ENCODE measurements at places on chromosomes 5 and 9. TPM values are rescaled to one million over a fixed set of nuclear protein-coding genes. Genes with fewer than 3 reads are reported as not detected.

DNA sequence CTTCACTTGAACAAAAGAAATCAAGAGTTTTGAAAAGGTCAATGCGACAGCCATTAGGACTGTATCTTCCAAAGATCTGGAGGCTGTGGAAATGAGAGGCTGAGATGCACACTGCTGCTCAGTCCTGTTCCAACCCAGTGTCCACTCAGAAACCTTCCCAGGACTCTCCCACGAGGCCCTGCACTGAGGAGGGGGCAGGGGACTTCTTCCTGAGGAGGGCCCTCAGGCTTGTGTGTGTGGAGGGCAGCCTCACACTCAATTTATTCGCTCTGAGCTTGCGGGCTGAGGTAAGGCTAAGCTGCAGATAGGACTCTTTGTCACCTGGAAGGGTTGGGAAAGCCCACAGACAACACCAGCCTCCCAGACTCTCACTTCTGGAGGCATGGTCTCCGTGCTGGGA lies 69.6 kb upstream of the ROR2 start:
- peaks cover 2% of the 10 kb centered on the region for H3K27me3 ChIP-seq
- H3K27ac ChIP-seq: no peak overlapping the region
- peaks cover 2% of the 10 kb centered on the region for H3K36me3 ChIP-seq
- no peak for DNase-seq

GRCh38 chr5:81522571-81522970 lies 128.6 kb upstream of the ACOT12 start:
- no peaks in the 10 kb centered on the region for H3K27me3 ChIP-seq
- DNase-seq: no peak
- peaks cover 8% of the 10 kb centered on the region for H3K4me1 ChIP-seq
- H3K36me3 ChIP-seq: no peaks in the 10 kb centered on the region
- no peak overlapping the region for H3K27ac ChIP-seq

DNA sequence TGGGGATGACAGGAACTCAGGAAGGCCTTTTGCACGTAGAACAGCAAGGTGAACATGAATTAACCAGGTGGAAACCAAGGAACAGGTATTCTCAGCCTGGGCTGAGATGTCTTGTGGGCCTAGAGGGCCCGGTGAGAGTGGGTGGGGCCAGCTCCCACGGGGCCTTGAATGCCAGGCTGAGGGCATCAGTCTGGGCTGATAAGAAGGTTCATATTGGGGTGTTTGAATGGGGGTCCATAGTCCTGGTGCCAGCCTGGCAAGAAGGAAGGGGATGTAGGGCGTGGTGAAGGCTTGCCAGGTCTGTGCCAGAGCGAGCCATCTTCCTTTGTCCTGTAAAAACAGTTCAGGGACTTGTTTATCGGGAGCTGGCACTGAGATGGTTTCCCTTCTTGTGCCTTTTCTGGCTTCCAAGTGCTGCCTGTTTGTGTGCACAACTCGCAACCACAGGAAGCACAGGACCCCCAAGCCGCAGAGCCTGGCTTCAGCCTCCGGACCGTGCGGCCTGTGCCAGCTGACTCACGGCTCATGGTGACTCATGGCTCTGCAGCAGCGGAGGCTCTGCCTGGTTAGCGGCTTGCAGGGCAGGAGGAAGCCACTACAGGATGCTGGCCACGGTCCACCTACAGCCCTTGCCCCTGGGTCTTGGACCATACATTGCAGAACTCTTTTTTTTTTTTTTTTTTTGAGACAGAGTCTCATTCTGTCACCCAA lies 2.4 kb downstream of the CARD19 start:
- peaks cover 5% of the 10 kb centered on the region for H3K36me3 ChIP-seq
- H3K4me1 ChIP-seq: peaks cover 70% of the 10 kb centered on the region
- peak overlapping the region; percentile 96 for H3K27ac ChIP-seq
- peak overlapping the region; percentile 91 for H3K4me3 ChIP-seq

DNA sequence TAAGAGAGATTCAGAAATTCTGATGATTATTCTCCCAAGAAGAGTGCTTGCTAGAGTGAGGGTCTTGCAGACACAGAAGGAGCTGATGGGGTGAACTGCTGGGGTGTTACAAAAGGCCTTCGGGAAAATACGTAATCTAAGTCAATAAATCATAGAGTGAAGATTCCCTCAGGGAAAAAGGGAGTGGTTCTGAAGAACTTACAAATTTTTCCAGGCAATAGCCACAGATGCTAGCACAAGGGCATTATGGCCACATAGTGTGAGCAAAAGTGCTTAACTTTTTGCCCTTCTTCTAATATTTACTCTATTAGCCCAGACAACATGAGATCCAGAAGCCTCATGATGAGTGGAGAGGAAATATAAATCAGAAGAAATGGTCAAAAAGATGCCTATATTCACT lies 137.3 kb downstream of the TMC1 start:
- peaks cover 11% of the 10 kb centered on the region for H3K27me3 ChIP-seq
- H3K4me1 ChIP-seq: no peaks in the 10 kb centered on the region
- no peak overlapping the region for H3K27ac ChIP-seq
- H3K4me3 ChIP-seq: no peak overlapping the region

GRCh38 chr5:15938961-15939360 lies 240.6 kb downstream of the MARCHF11 start:
- no peaks in the 10 kb centered on the region for H3K36me3 ChIP-seq
- H3K4me1 ChIP-seq: no peaks in the 10 kb centered on the region
- no peak overlapping the region for H3K4me3 ChIP-seq
- H3K27ac ChIP-seq: no peak overlapping the region

GRCh38 chr5:138605254-138605972 lies 30.2 kb upstream of the HSPA9 start:
- DNase-seq: no peak
- peaks cover 31% of the 10 kb centered on the region for H3K27me3 ChIP-seq
- no peaks in the 10 kb centered on the region for H3K36me3 ChIP-seq
- no peak overlapping the region for H3K4me3 ChIP-seq

GRCh38 chr9:137021979-137022661 lies 5.9 kb downstream of the ABCA2 start:
- H3K4me3 ChIP-seq: no peak overlapping the region
- peaks cover 25% of the 10 kb centered on the region for H3K4me1 ChIP-seq
- peak overlapping the region; percentile 32 for H3K27ac ChIP-seq
- H3K36me3 ChIP-seq: no peaks in the 10 kb centered on the region
- no peaks in the 10 kb centered on the region for H3K27me3 ChIP-seq
- peak; percentile 44 for DNase-seq

- peaks cover 13% of the 10 kb centered on the region for H3K36me3 ChIP-seq
- H3K4me1 ChIP-seq: peaks cover 63% of the 10 kb centered on the region
- H3K4me3 ChIP-seq: peak overlapping the region; percentile 76
- DNase-seq: no peak
- H3K27me3 ChIP-seq: peaks cover 92% of the 10 kb centered on the region
- H3K27ac ChIP-seq: no peak overlapping the region
These were observed 300.6 kb downstream of the PARP8 start for GRCh38 chr5:50967009-50967562.

GRCh38 chr5:53944981-53945380 lies 365.4 kb downstream of the ARL15 start:
- H3K4me1 ChIP-seq: peaks cover 6% of the 10 kb centered on the region
- no peak for DNase-seq
- H3K27ac ChIP-seq: no peak overlapping the region
- H3K4me3 ChIP-seq: no peak overlapping the region
- H3K36me3 ChIP-seq: peaks cover 26% of the 10 kb centered on the region
- no peaks in the 10 kb centered on the region for H3K27me3 ChIP-seq

DNA sequence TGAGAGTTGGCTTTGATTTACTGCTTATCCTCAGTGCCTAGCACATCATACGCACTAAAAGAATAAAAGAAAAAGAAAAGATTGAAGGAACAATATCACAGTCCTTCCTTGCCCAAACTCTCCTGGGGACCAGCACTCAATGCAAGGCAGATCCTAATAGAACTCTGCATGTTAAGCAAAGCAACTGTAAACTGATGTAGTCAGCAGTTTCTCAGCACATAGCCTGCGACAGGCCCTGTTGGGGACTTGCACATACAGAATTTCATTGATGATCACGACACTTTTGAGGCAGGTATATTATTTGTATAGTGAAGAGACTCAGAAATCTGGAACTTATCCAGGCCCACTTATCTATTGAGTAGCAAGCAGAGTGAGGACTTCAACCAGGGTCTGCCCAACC lies 15.4 kb downstream of the NIPAL4 start:
- peaks cover 2% of the 10 kb centered on the region for H3K4me1 ChIP-seq
- peaks cover 2% of the 10 kb centered on the region for H3K27me3 ChIP-seq
- H3K36me3 ChIP-seq: no peaks in the 10 kb centered on the region
- H3K27ac ChIP-seq: no peak overlapping the region

DNA sequence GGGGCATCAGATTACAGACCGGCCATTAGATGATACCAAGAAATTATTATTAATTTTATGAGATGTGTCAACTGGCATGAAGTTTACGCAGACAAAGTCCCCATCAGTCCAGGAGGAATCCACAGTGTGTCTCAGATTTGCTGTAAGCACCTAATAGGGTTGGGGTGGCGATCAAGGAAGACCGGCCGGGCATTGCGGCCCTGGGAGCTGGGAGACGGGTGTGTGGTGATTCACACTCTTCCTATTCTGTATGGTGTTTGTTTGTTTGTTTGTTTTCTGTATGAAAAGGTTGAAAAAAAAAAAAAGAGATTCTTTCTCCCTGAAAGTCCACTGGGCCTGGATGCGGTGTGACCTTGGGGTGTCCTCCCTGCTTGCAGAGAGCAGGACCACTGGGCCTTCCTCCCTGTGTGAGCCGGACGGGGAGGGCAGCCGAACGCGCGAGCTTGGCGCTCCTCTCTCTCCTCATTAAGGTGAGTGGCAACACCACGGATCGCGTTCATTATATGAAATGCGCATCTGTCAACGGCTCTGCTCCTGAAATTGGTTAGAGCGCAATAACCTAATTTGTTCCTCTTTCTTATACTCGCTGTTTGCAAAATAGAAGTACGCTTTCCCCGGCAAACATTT lies 15.1 kb downstream of the RASGEF1C start:
- H3K4me1 ChIP-seq: no peaks in the 10 kb centered on the region
- DNase-seq: no peak
- no peaks in the 10 kb centered on the region for H3K36me3 ChIP-seq
- peaks cover 9% of the 10 kb centered on the region for H3K27me3 ChIP-seq
- no peak overlapping the region for H3K27ac ChIP-seq

DNA sequence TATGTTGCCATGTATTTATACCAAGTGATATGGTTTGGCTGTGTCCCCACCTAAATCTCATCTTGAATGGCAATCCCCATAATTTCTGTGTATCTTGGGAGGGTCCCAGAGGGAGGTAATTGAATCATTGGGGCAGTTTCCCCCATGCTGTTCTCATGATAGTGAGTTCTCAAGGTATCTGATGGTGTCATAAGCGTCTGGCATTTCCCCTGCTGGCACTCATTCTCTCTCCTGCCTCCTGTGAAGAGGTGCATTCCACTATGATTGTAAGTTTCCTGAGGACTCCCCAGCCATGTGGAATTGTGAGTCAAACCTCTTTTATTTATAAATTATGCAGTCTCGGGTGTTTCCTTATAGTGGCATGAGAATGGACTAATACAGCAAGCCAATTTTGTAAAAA lies 140.8 kb upstream of the ADAMTSL1 start:
- H3K4me3 ChIP-seq: no peak overlapping the region
- no peak for DNase-seq
- H3K36me3 ChIP-seq: no peaks in the 10 kb centered on the region
- H3K27me3 ChIP-seq: no peaks in the 10 kb centered on the region
- H3K4me1 ChIP-seq: no peaks in the 10 kb centered on the region

- peaks cover 18% of the 10 kb centered on the region for H3K36me3 ChIP-seq
- H3K27ac ChIP-seq: peak overlapping the region; percentile 99
- no peaks in the 10 kb centered on the region for H3K27me3 ChIP-seq
- no peak overlapping the region for H3K4me3 ChIP-seq
- peaks cover 63% of the 10 kb centered on the region for H3K4me1 ChIP-seq
- no peak for DNase-seq
These were observed 2.7 kb upstream of the IRF1 start for GRCh38 chr5:132493241-132493640.

- H3K27me3 ChIP-seq: peaks cover 89% of the 10 kb centered on the region
- H3K36me3 ChIP-seq: no peaks in the 10 kb centered on the region
- DNase-seq: no peak
- H3K4me1 ChIP-seq: peaks cover 25% of the 10 kb centered on the region
- H3K27ac ChIP-seq: no peak within 1 kb of the TSS
These were observed at the start of gene PCSK1 for GRCh38 chr5:96433066-96433447. Gene PCSK1 (minus strand): TSS chr5:96433248. CDS start chr5:96433042, 206 bp downstream.

- no peak overlapping the region for H3K27ac ChIP-seq
- DNase-seq: no peak
- peaks cover 6% of the 10 kb centered on the region for H3K27me3 ChIP-seq
- no peaks in the 10 kb centered on the region for H3K36me3 ChIP-seq
These were observed 416.4 kb upstream of the IRX1 start for GRCh38 chr5:3179220-3179619.

DNA sequence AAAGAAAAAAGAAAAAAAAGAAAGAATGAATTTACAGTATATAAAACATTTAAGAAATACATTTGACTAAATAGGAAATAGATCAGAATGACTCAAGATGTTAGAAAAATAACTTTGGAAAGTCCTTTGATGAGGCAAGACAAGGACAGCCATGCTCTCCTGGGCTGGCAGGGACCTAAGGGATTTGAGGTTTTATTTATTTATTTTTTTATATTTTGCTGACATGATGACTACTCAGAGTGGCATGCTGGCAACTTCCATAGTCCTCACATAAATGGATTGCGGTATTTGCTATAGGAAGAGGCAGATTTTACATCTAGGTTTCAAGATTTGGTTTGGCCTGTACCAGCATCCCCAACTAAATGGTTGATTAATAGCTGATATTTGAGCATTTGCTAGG lies 17.7 kb downstream of the SLC28A3 start:
- no peaks in the 10 kb centered on the region for H3K27me3 ChIP-seq
- no peaks in the 10 kb centered on the region for H3K36me3 ChIP-seq
- DNase-seq: no peak
- no peak overlapping the region for H3K4me3 ChIP-seq

DNA sequence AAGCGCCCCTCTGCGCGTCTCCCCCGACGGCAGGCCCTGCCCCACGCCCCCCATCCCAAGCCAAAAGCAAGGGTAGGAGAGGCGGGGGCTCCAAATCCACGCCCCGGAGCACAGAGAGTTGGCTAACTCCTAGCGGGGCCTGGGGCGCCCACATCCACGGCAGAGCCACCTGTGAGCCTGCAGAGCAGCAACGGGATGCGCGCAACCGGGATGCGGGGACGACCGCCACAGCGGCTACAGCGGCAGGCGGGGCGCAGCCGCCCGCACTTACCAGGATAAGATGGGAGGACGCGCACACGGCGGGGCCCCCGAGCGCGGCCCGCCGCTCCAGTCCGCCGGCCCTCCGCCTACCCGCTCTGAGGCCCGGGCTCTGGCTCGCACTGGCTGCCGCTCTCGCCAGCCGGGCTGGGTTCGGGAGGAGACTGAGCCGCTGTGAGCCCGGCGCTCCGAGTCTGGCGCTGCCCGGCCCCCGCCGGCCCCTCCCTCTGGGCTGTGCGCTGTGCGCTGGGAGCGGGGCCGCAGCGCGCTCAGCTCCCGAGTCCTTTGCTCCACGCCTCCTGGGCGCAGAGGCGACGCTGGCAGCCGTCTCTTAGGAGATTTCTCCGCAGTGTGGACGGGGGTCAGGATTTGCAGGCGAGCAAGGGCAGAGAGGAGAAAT lies at the start of gene SLC24A2:
SLC24A2 (minus strand) TSS at position 424 of the 658 bp plus-strand sequence.
- no peaks in the 10 kb centered on the region for H3K4me1 ChIP-seq
- DNase-seq: no peak
- no peak within 1 kb of the TSS for H3K27ac ChIP-seq
- peaks cover 44% of the 10 kb centered on the region for H3K27me3 ChIP-seq
- H3K36me3 ChIP-seq: no peaks in the 10 kb centered on the region

- H3K36me3 ChIP-seq: peaks cover 6% of the 10 kb centered on the region
- H3K4me3 ChIP-seq: peak overlapping the region; percentile 65
- peaks cover 7% of the 10 kb centered on the region for H3K4me1 ChIP-seq
- peak overlapping the region; percentile 71 for H3K27ac ChIP-seq
These were observed 58.5 kb downstream of the MLANA start for GRCh38 chr9:5949103-5949699.

- no peaks in the 10 kb centered on the region for H3K27me3 ChIP-seq
- peaks cover 7% of the 10 kb centered on the region for H3K4me1 ChIP-seq
- H3K4me3 ChIP-seq: no peak overlapping the region
- DNase-seq: no peak
- no peak overlapping the region for H3K27ac ChIP-seq
These were observed 67.2 kb downstream of the IL31RA start for GRCh38 chr5:55918087-55919035.

The SEMA4D gene
- polyA plus RNA-seq: 176 TPM

The LECT2 gene
- not detected for polyA plus RNA-seq

The IFNW1 gene
- polyA plus RNA-seq: not detected

The DDX31 gene
- 7.6 TPM for polyA plus RNA-seq
